Head of caudate nucleus (tissue), 42 donors: ENCODE measurements at places on chromosomes 1 and 21.

DNA sequence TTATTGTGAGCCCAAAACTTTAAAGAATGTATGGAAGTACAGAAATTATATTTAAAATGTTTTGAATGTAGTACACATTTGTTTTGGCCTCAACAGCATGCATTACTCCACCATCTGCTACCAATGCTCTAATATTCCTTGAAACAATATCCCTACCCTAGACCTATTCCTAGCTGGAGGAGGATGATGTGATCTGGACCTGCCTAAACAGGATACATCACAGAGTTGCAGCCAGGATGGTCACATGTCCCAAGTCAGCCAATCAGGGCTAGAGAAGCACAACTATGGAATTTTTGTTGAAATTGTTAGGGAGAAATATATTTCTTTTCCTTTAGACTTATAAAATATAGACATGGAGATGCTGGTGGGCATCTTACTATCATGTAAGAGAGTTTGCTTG lies 623.3 kb upstream of the NR5A2 start:
- DNase-seq: no peak

- no peak for DNase-seq
These were observed 1.8 kb downstream of the FNDC5 start for GRCh38 chr1:32868806-32869455.

GRCh38 chr1:167832693-167833092 lies 81.2 kb downstream of the ADCY10 start:
- DNase-seq: no peak

- DNase-seq: no peak
These were observed 9.3 kb upstream of the FCAMR start for GRCh38 chr1:206979379-206980043.

DNA sequence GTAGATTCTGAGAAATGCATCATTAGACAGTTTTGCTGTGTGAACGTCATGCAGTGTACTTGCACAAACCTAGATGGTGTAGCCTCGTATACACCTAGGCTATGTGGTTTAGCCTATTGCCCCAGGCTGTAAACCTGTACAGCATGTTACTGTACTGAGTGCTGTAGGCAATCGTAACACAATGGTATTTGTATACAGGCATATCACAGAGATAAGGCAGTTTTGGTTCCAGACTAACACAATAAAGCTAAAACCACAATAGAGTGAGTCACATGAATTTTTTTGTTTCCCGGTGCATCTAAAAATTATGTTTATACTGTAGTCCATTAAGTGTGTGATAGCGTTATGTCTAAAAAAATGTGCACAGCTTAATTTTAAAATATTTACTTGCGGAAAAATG lies 6.9 kb downstream of the IL10RB start:
- DNase-seq: no peak

GRCh38 chr1:58047265-58047858 lies 499.2 kb downstream of the OMA1 start:
- peak; percentile 53 for DNase-seq

DNA sequence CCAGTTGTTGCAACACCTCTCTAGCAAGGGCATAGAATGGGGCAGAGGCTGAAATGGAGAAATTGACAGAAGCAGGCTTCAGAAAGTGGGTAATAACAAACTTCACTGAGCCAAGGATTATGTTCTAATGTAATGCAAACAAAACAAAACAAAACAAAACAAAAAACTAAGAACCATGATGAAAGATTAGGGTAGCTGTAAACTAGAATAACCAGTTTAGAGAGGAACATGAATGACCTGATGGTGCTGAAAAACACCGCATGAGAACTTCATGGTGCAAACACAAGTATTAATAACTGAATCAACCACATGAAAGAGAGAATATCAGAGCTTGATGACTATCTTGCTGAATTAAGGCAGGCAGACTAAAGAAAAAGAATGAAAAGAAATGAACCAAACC lies 1707.7 kb downstream of the BRINP3 start:
- DNase-seq: no peak

GRCh38 chr1:14165371-14165801 lies 433.1 kb upstream of the KAZN start:
- DNase-seq: no peak

GRCh38 chr1:196205882-196206281 lies 402.4 kb downstream of the KCNT2 start:
- DNase-seq: no peak

- no peak for DNase-seq
These were observed 144.9 kb downstream of the HIVEP3 start for GRCh38 chr1:41773842-41774241.
